Sigmoid colon (tissue), 7 donors: ENCODE measurements at places on chromosomes 3 and 15. TPM values are rescaled to one million over a fixed set of nuclear protein-coding genes. Genes with fewer than 3 reads are reported as not detected.

DNA sequence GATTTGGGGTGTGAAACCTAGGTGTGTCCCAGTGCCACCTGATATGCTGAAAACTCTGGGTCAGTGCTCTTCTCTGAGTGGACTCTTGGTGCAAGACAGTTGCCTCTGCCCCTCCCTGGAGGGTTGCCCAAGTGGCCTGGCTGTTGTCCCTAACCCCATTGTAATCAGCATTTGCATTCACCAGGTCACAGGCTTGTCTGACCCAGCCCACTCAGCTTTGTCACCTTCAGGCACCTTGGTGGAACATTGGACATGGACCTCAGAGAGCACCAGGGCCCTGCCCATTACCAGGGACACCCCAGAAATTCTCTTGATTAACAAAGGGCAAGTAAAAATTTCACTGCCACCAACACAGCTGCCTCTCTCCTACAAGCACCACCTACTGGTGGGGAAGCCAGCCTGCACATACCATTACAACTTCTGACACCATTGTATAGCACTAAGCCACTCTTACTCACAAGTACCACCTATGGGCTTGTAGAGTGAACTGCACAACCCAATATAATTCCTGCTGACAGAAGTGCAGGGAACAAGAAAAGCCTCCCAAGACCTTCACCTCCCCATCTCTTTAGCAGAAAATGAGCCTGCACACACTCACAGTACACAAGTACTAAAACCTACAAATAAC is 324.6 kb downstream of the EPHA6 start:
- peak; percentile 46 for DNase-seq

GRCh38 chr3:13305623-13306022 is 114.5 kb downstream of the NUP210 start:
- no peak for DNase-seq

DNA sequence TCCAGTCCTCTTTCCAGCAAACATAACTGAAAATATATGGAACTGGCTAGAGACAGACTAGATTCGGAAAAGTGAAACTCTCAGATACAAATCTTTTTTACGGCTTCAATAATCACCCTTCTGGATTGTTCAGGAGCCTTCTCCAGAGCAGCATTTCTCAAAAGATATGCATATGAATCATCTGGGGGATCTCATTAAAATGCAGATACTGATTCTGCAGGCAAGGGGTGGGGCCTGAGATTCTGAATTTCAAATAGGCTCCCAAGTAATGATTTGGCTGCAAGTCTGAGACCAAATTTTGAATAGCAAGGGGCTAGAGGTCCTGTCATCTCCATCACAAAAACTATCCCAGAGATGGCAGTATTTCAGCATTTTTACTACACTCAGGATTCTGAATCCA is 165.4 kb downstream of the CTNNB1 start:
- no peak for DNase-seq

The PYGO1 gene
- 20.7 TPM for total RNA-seq
